ENCODE measurements at places on chromosomes 3 and 15.

GRCh38 chr3:161369531-161369930 is 1.8 kb downstream of the SPTSSB start:
- DNase-seq, result no peak

- no peak for DNase-seq
Observed at GRCh38 chr3:47520756-47521155, 7.2 kb upstream of the ELP6 start.

DNA sequence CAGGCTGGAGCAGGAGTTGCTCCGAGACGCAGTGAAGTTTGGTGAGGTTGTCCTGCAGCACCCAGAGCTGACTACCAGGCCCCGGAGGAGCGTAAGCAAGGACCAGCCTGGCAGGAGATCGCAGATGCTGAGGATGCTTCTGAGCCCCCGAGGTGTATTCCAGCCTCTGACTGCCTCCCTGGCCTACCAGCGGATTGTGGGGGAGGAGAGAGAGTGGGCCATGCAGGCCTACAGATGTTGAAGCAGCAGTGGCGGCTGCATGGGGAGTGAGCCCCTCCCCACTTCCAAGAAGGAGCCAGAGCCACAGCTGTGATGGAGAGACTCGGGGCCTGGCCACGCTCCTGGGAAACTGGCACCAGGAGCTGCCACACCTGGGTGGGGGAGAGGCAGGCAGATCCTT is 302.5 kb upstream of the PROK2 start:
- no peak for DNase-seq

- no peak for DNase-seq
Observed at GRCh38 chr3:99990179-99990578, 124.1 kb downstream of the FILIP1L start.

GRCh38 chr15:45307230-45307924 is 55.3 kb downstream of the SLC28A2 start:
- peak; percentile 69 for DNase-seq

DNA sequence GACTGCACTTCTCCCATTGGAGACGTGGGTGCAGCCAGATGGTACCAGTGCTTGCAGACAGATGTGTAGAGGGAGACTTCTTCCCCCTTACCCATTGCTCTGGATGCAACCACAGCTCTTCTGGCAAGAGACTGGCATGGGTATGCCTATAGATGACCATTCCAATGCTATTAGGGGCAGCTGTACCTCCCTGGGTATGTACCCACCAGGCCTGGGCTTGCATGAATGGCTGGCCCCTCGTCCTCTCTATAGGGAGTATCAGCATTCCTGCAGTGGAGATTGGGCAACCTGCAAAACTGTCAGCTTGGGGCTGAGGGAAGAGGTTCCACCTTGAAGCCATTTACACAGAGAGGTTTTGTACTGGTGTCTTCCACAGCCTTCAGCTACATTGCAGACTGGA is 57.6 kb upstream of the FXR1 start:
- DNase-seq, result no peak

- DNase-seq, result no peak
Observed at GRCh38 chr3:126784254-126784653, 80.2 kb downstream of the CHCHD6 start.

- DNase-seq, result peak; percentile 75
Observed at GRCh38 chr15:44066211-44066827, 128.8 kb downstream of the FRMD5 start.

DNA sequence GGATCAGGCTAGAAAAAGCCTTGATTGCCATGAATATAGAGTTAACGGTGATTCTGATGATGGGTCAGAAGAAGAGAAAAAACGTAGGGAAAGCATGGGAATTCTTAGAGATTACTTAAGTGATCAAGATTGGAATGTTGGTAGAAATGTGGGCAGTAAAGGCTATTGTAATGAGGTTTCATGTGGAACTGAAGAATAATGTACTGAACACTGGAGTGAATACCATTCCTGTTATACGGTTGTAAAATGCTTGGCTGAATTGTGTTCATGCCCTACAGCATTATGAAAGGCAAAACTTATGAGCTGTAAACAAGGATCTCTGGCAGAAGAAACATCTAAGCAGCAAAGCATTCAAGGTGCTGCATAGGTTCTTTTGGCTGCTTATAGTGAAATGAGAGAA is 414.1 kb upstream of the CBLB start:
- DNase-seq, result no peak

DNA sequence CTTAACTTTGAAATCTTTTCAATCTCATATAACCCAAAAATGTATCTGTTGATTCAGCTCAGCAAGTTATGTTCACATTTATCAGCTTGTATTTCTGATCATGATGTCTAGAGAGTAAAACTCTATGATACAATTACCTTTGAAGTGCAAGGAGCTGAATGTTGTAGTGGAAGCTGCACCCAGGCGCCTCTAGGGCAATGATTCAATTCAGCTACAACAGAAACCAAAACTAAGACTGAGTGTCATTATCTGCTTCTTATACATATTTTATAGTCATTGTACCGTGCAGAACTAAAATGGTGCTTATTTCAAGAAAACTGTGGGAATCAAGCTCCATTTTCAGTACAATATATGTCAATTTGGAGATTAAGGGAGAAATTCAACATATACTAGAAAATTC is 1237.5 kb downstream of the ZPLD1 start:
- DNase-seq, result no peak

- no peak for DNase-seq
Observed at GRCh38 chr15:76988867-76989780, 5.8 kb upstream of the PSTPIP1 start.

DNA sequence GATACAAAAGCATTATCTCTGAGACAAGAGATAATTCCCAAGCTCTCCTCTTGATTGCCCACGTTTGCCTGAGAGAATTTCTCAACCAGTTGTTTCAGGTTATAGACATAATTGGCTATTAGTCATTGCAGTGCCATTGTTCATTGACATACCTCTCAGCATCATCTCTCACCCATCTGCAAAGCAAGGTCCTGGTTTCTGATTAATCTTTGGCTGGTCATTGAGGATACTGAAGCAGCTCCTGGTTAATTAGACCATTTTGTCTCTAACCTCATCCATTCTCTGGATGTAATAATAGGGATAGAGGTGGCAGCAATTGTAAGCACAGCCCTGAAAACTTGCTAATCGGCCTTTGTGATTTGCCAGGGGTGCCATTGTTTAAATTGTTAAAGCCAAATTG is 104.2 kb downstream of the CNTN6 start:
- DNase-seq, result no peak

DNA sequence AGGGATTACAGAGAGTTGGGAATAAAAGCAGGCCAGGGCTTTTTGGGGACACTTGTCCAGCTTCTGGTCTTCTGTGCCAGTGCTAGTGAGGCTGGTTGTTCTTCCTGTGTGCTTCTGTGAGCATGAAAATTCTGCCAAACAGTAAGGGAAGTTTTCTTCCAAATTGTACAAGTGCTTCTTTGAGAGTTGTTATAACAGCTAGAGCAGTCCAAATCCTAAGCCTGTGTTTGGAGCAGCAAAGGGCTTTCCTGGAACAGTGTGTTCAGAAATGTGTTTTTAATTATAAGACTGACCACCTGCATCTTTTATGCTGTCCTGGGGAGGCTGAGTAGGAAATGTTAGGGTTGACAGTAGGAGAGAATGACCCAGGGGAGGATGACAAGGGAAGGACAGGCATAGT is 223.0 kb upstream of the P2RY1 start:
- no peak for DNase-seq

DNA sequence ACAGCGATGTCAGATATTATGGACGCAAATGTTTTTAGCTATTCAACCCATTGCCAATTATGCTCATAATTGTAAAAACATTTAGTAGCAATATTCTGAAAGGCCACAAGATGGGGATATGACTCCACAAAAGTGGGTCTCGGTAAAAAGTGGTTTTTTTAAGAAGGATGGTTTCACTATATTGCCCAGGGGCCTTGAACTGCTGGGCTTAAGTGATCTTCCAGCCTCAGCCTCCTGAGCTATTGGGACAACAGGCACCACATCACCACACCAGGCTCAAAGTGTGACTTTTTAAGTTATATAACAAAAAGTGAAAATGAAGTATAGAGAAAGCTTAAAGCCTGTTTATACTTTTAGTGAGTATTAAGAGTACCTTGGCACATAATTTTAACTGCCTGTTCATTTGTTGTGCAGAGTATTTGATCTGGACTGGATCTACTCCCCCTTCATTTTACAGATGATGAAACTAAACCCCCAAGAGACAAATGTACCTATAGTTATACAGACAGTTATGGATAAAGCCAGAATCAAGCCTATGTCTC is 9.4 kb downstream of the NAA50 start:
- DNase-seq, result peak; percentile 77

- DNase-seq, result no peak
Observed at GRCh38 chr3:133994166-133994890, 35.4 kb downstream of the SLCO2A1 start.

DNA sequence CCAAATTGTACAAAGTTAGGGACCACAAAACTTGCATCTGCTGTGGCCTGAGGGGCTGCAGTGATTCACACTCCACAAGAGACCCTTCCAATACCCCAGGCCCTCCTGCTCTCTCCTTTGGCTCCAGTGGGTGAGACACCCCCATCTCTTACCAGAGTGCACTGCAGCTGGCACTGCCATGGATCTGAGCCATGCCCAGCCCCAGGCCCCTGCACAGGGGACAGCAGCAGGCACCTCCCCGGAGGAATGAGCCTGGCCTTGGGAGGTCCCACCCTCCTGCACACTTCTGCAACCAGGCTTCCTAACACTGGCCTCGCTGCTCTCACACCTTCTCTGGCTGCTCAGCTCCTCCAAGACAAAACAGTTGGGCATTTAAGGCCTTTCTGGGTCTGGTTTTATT is 16.3 kb upstream of the TSPAN3 start:
- no peak for DNase-seq

GRCh38 chr3:24526640-24527212 is 32.1 kb upstream of the THRB start:
- no peak for DNase-seq

DNA sequence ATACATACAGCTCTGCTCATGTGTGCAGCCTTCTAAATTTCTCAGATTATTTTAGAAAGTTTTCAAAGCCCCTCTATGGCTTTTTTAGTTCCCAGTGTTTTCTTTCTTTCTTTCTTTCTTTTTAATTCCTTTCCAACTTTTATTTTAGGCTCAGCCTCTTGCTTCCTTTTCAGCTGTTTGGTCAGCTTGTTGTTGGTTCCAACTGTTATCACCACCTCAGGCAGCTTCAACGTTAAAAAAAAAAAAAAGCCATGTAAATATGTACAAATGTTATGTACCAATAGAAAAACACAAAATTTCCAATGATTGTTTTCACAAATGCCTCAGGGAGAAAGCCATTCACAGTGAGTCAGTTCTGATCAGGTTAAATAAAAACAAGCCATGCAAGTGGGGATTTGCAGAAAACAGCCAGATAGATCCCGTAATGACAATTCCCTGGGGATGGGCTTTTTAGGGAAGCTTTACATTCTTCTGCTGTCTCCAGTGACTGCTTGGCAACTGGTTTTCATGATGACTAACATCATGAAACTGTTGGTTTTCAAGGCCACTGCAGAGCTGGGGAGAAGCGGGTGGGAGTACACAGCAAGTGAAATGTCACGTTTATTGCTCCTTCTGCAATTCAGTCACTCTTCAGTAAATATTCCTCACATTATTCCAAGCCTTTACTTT is 908.4 kb downstream of the EPHA3 start:
- DNase-seq, result peak; percentile 95

- DNase-seq, result no peak
Observed at GRCh38 chr3:65262548-65262947, 574.7 kb upstream of the ADAMTS9 start.

DNA sequence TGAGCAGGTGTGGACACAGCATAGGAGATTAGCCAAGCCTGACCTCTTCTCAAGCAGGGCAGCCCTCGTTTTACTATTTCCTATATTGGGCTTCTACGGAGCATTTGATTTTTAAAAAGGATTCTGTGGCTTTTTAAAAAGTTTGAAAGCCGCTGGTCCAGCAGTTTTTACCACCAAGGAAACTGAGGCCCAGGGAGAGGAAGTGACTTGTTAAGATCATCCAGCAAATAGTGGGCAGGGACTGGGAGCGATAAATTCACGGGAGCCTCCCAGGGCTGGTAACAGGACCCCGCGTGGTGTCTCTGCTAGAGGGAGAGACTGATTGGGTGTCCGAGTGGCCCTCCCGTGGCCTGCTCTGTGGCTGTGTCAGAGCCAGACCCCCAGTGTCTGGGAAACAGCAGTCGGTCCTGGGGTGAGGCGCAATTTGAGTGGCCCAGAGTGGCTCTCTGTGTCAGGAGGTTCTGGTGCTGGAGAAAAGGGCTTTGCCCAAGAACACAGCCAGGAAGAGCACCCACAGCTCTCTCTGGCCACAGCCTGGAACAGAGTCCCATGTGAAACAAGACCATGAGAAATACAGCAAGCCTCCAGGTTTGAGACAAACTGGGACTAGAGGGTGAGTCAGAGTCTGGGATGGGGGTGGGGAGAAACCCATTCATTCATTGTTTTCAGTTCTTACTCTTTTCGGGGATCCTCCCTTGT is 4.2 kb downstream of the FURIN start:
- peak; percentile 84 for DNase-seq

GRCh38 chr3:114194750-114195149 is 15.9 kb upstream of the DRD3 start:
- DNase-seq, result no peak

- no peak for DNase-seq
Observed at GRCh38 chr15:45802140-45802539, 167.3 kb downstream of the SQOR start.

DNA sequence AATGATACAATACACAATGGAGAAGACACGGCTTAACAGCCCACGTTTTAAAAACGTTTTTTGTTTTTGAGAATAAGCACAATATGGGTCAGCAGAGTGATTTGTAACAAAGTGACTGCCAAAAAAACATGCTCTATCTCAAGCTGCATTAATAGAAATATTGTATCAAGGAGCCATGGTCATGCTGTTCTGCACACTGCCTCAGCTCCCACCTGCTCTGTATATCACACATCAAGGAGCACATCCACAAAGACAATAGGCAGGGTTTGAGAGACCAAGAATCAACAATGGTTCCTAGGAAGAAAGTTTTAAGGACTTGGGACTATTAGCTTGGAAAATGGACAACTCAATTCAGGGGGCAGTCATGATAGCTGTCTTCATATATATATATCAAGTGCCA is 6.3 kb upstream of the BBX start:
- no peak for DNase-seq
